ENCODE measurements at places on chromosomes 5 and 9.

GRCh38 chr9:136323371-136323789, 4.0 kb upstream of the GPSM1 start:
- DNase-seq = no peak

GRCh38 chr5:134146651-134147518, 29.9 kb downstream of the SKP1 start:
- DNase-seq = no peak

GRCh38 chr5:172626031-172626581, 15.0 kb upstream of the NEURL1B start:
- DNase-seq = no peak

GRCh38 chr5:39381376-39381775, 17.1 kb upstream of the C9 start:
- no peak for DNase-seq
